ENCODE measurements at places on chromosomes 7 and 10.
A peak's percentile ranks its signal among the peaks of the same experiment; 100 is the strongest.

GRCh38 chr10:117439243-117439912, 64.1 kb upstream of the PDZD8 start:
- no peak for DNase-seq

GRCh38 chr10:106582291-106582690, 582.2 kb downstream of the SORCS1 start:
- DNase-seq = no peak

DNA sequence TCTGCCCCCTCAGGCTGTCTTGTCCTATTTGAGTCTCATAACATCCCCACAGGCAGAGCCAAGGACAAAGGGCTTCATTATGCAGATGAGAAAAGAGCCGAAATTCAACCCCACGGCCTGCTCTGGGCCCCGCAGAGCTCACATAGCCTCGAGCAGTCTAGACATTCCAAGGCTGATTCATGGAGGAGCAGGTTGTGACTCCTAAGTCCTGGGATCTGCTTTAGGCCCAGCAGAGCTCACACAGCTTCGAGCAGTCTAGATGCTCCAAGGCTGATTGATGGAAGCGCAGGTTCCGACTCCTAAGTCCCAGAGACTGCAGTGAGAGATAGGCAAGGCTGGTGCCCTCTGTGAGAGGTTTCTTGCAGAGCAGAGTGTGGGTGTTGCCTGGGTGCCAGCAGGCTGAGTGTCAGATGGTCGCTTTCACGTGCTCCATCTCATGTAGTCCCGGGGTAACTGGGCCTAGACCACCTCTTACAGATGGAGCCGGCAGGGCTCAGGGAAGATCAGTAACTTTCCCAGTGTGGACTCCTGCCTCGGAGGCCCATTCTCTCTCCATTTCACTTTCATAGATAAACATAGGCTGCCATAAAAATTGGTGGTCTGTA, 436.1 kb upstream of the FOXK1 start:
- no peak for DNase-seq

GRCh38 chr10:7185367-7185690, 225.5 kb downstream of the SFMBT2 start:
- DNase-seq = no peak

DNA sequence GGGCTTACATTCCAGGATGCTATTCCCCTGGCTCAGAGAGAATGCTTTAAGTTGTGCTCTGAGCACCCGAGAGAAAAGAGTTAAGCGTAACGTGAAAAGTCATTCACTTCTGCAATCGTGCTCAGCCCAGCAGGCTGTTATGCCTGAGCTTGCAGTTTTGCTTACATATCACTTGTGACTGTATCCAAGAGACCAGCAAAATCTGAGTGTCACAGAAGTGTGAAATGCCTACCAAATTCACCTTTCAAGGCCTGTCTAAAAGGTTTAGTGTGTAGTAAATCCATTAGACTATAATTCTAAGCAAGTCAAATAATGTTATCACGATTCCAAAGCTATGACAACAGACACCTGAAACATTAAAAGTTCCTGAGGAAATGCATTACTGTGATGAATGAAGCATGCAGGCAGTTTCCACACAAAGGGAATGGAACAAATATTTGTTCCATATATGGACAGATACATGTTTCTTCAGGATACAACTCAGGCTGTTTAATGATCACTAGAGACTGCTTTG, 20.1 kb downstream of the ITGB1 start:
- DNase-seq = peak; percentile 36

GRCh38 chr7:131934452-131934851, 378.0 kb upstream of the PODXL start:
- DNase-seq = no peak

DNA sequence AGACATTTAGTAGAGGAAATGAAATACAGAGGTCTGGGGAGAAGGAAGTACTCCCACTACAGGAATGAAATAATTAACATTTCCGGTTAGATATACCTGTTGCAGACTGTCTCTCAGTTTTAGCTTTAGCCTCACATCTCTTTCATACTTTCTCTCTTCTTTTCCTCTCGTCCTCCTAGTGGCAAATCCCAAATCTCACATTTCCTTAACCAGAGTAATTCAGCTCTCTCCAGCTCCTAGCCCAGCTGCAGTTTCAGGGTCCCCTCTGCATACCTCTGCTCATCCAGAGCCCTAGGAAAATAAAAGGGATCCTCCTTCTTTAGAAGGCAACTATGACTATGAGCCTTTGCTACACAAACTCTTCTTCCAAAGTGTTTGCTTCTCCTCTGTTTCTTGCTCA, 643.2 kb downstream of the PHTF2 start:
- no peak for DNase-seq

DNA sequence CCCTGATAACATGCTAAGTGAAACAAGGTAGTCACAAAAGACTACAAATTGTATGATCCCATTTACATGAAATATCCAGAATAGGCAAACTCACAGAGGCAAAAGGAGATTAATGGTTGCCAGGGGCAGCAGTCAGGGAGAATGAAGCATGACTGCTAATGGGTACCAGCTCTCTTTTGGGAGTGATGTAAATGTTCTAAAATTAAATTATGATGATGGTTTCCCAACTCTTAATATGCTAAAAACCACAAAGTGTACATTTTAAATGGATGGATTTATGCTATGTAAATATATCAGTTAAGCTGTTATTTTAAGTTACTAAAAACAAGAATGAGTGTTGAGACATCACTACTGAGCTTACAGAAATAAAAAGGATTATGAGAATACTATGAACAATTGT, 12.6 kb downstream of the CYP51A1 start:
- no peak for DNase-seq
